ENCODE measurements at places on chromosomes 16 and 17.
A peak's percentile ranks its signal among the peaks of the same experiment; 100 is the strongest.

GRCh38 chr17:74677558-74678466 is 34.9 kb downstream of the CD300LF start:
- no peak for DNase-seq

DNA sequence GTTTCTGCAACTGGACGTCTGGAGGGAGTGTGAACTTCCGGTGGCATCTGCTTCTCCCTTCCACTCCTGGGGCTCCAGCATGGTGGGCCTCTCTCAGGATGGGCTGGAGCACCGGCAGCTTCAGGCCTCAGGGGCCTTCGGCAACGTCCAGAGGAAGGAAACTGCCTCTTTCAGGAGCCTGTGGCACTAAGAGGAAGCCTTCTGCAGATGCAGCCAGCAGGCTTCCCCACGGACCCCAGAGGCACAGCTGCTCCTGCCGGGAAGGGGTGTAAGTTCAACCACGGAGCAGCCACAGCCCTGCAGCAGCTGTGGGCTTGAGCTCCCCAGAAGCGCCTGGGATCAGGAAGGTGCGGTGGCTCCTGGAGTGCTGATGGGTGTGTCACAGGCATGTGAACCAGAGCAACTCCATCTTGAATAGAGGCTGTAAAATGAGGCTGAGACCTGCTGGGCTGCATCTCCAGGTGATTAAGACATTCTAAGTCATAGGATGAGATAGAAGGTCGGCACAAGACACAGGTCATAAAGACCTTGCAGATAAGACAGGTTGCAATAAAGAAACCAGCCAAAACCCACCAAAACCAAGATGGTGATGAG is 50.8 kb upstream of the KLHDC4 start:
- no peak for DNase-seq

GRCh38 chr16:88743693-88744576 is 37.6 kb downstream of the CTU2 start:
- peak; percentile 83 for DNase-seq

GRCh38 chr17:8725881-8726876 is 18.5 kb downstream of the CCDC42 start:
- DNase-seq, result no peak

DNA sequence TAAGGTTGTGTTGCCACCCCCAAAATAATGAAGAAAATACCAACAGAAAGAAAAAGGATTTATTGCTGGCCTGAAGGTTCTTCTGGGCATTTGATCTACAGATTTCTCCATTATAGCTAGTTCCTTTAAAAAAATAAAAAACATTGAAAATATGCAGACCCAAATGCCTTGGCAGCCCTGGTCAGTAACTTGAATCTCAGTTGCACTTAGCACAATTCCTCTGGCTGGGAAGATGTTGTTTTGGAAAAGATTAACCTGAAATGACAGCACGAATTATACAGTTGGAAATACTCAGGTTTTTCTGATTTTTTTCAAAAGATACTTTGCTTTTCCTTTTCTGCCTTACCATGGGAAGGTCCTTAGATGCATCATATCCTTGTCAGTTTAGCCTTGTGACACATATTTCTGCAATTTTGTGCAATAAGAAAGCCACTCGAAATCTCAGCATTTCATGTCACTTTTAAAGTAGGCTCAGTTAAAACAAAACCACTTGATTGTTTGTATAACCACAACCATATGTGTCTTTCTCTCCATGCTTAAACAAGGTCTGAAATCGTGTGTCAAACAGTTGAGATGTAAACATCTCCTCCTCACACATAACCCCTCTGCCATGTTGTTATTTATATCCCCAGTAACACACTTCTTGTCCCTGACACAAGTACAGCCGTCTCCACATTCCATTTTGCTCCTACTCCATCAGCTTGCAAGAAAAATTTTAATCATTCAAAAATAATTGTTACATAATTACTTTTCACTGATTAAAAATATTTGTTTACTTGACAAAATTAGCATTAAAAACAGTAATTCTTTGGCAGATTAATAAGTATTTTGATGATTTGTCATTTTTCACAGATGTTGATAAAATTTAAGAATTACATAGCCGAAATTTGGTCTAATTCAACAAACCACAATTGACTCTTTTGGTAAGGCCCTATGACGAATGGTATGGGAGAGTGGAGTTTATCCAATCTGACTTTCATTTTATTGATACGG is 61.1 kb downstream of the SIAH1 start:
- no peak for DNase-seq

DNA sequence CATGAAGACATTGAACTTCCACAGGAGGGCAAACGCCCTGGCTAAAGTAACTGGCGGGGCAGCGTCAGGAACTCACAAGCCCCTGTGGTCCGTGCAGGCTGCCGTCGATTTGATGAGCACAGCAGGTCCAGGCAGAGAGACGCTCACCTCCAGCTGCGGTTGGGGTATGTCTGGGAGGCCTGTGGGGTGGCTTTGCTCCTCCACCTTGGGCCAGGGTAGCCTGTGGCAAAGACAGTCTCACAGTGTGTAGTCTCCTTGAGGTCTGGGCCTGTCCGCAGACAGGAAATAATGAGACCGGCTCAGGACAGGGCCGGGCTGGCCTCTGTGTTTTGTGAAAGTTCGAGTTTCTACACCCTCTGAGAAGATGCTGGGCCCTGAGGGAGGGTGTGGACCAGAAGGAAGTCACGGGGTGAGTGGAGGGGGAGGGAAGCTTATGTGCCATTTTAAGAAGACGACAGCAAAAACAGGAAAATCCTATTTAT is 103.3 kb downstream of the METRNL start:
- no peak for DNase-seq

GRCh38 chr17:19502517-19502916 is 31.1 kb upstream of the SLC47A1 start:
- DNase-seq, result no peak
